GM23338 (cell line): ENCODE measurements at places on chromosomes 1 and 21. TPM values are rescaled to one million over a fixed set of nuclear protein-coding genes. Genes with fewer than 3 reads are reported as not detected.

DNA sequence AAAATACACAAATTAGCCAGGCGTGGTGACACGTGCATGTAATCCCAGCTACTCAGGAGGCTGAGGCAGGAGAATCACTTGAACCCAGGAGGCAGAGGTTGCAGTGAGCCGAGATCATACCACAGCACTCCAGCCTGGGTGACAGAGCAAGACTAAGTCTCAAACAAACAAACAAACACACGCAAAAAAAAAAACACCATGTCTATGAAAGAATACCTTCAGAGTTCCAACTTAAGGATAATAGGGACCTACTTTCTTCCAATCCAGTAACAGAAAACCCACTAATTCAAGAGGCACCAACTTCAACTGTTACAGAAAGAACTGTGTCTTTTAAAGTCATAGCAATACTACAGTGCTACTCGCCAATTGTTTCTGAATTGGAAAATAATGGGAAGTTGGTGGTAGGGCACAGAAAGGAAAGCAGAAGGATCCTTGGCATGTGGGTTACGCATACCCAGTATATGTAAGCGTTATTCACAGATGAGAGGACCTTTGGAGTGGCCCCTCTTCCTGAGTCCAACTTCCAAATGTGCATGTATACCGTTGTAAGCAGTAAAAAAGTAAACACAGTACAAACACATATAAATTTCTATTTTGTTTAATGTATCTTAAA is 87.0 kb downstream of the ACBD6 start:
- DNase-seq = no peak
- H3K27me3 ChIP-seq = no peaks in the 10 kb centered on the region
- H3K4me1 ChIP-seq = no peaks in the 10 kb centered on the region

DNA sequence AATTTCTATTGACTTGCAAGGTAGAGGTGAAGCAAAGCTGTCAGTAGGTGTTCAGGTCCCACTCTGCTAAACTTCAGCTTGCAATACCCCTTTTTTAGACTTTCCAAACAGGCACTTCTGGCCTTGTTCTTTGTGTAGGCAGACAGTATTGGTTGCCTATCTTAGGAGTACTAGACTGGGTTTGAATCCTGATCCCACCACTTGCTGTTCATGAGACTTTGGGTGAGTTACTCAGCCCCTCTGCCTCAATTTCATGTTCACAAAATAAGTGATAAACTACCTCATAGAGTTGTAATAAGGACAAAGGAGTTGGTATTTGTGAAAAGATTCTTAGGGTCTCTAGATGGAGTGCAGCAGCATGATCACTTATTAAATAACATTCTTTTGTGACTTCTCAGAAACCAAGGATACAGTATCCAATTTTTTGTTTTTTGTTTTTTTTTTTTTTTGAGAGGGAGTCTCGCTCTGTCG is 5.2 kb downstream of the RCC1 start:
- no peak overlapping the region for H3K4me3 ChIP-seq
- H3K27me3 ChIP-seq = no peaks in the 10 kb centered on the region
- H3K4me1 ChIP-seq = peaks cover 22% of the 10 kb centered on the region
- peaks cover 53% of the 10 kb centered on the region for H3K36me3 ChIP-seq
- peak; percentile 56 for DNase-seq

- H3K4me3 ChIP-seq = no peak overlapping the region
- H3K36me3 ChIP-seq = no peaks in the 10 kb centered on the region
- no peak for DNase-seq
- H3K27ac ChIP-seq = no peak overlapping the region
- no peaks in the 10 kb centered on the region for H3K4me1 ChIP-seq
Measured at GRCh38 chr1:36517011-36517771, 34.5 kb upstream of the CSF3R start.

GRCh38 chr1:230077436-230078213 is 10.6 kb downstream of the GALNT2 start:
- peaks cover 11% of the 10 kb centered on the region; the same call in 1 of the 2 replicates for H3K4me1 ChIP-seq
- DNase-seq = no peak
- no peaks in the 10 kb centered on the region for H3K36me3 ChIP-seq
- no peaks in the 10 kb centered on the region for H3K27me3 ChIP-seq
- H3K27ac ChIP-seq = no peak overlapping the region

DNA sequence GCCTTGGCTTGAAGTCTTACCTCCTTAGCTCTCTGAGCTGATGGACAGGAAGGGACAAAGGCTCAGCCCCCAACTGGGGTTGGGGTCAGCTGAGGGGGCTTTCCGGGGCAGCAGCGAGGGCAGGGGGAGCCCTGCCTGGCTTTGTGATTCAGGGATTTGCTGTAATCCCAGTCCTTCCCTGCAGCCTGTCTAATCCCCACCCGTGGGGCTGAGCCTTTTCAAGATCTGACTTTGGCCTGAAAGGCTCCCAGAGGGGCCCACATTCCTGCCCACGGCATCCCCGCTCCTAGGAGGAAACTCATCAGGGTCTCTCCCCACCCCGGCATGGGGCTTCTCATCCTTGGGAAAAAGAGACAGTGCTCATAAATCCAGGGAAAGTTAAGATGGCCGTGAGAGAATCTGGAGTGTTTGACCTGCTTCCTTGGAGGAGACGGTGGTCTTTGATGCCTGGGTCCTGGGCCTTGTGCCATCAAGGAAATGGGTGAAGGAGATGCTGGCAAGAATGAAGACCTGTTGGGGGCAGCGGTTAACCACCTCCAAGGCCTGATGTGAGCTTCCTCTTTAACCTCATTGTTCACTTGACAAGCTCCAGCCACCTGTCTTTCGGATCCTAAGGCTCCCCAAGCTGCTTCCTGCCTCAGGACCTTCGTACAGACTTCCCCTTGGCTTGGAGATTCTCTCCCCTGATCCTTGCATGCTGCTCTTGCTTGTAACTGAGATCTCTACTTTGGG is 83.1 kb upstream of the WNT4 start:
- no peak overlapping the region for H3K4me3 ChIP-seq
- peaks cover 9% of the 10 kb centered on the region; the same call in 1 of the 2 replicates for H3K4me1 ChIP-seq
- no peak overlapping the region for H3K27ac ChIP-seq
- H3K27me3 ChIP-seq = no peaks in the 10 kb centered on the region
- peak; percentile 69 for DNase-seq

GRCh38 chr1:29828526-29829447 is 592.5 kb downstream of the PTPRU start:
- no peak overlapping the region for H3K4me3 ChIP-seq
- H3K36me3 ChIP-seq = no peaks in the 10 kb centered on the region
- no peak overlapping the region for H3K27ac ChIP-seq
- H3K27me3 ChIP-seq = no peaks in the 10 kb centered on the region
- H3K4me1 ChIP-seq = no peaks in the 10 kb centered on the region

DNA sequence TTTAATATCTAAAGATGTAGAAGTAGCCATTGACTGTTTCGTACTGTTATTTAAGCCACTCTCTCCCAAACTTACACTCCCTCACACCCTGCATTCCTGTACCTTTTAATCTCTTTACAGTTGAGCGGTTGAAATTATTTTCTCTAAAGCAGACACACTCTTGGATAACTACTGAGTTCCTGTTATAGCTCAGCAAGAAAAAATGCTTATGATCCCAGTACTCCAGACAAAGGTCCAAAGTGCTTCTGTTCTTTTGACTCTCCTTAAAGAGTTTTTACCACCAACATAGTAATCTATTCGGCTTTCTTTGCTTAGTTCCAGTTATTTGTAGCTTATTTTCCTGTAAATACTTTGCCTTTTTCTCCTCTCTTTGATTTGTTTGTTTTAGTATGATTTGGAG is 100.1 kb downstream of the ATF6 start:
- no peaks in the 10 kb centered on the region for H3K4me1 ChIP-seq
- H3K4me3 ChIP-seq = no peak overlapping the region
- no peak overlapping the region for H3K27ac ChIP-seq
- H3K27me3 ChIP-seq = no peaks in the 10 kb centered on the region
- no peaks in the 10 kb centered on the region for H3K36me3 ChIP-seq
- DNase-seq = no peak

DNA sequence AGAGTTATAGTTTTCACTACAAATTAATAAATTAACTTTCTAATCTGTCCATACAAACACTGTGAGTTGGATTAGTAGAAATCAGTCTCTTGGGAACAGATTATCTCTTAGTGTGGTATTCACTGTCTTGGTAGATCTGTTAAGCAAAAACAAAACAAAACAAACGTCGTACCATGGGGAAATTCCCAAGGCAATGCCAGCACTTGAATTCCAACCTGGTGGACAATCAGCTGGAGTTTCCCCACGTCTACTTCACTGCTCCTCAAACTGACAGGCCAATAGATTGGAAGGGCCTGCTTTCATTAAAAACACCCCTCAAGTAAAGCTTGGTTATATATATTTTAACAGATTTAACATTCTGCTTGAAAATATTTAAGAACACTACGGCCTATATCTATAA is 31.9 kb downstream of the GDAP2 start:
- H3K4me1 ChIP-seq = no peaks in the 10 kb centered on the region
- no peak for DNase-seq
- H3K27ac ChIP-seq = no peak overlapping the region
- H3K4me3 ChIP-seq = no peak overlapping the region
- H3K36me3 ChIP-seq = peaks cover 4% of the 10 kb centered on the region; the same call in 1 of the 2 replicates
- H3K27me3 ChIP-seq = no peaks in the 10 kb centered on the region

Gene KRTAP12-2
- total RNA-seq = not detected in 2 replicates

Gene HCRTR1
- 1.0 TPM in 1 of 2 replicates, not detected in the other for total RNA-seq

Gene CALML6
- 0.82 and 0.87 TPM in 2 replicates for total RNA-seq

Gene CADM3
- total RNA-seq = 2.9 and 4.4 TPM in 2 replicates
